Stimulated activated CD4-positive, alpha-beta T cell treated with anti-CD3 and anti-CD28 coated beads, Interleukin-15, amount 100 ng/mL, for 24 hours (primary cell): ENCODE measurements at places on chromosomes 16 and 17.
A peak's percentile ranks its signal among the peaks of the same experiment; 100 is the strongest.

GRCh38 chr16:7482032-7482431, 149.4 kb downstream of the RBFOX1 start:
- no peak for DNase-seq

DNA sequence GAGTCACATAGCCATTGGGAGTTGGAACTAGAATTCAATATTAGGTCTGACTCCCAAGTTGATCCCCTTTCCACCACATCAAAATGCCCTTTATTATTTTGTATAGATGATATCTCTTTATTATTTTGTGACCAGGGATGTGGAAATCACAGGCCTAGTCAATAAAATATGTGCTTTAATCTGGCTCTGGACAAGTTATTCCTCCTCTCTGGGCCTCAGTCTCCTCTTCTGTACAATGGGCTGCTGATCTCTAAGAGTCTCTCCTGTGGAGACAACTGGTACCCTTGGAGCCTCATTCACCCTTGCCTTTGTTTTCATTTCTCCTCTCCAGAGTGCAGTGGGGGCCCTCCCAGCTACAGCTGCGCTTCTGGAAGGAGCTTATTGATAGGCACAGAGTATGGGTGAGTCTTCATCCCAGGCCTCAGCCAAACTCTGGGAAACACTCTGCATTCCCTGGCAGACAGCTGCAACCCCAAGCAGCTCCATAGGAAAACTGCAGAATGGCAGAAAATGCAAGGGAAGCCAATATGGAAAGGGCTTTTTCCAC, 4.3 kb upstream of the ABAT start:
- no peak for DNase-seq

GRCh38 chr16:19084879-19085278, 17.5 kb downstream of the COQ7 start:
- no peak for DNase-seq

DNA sequence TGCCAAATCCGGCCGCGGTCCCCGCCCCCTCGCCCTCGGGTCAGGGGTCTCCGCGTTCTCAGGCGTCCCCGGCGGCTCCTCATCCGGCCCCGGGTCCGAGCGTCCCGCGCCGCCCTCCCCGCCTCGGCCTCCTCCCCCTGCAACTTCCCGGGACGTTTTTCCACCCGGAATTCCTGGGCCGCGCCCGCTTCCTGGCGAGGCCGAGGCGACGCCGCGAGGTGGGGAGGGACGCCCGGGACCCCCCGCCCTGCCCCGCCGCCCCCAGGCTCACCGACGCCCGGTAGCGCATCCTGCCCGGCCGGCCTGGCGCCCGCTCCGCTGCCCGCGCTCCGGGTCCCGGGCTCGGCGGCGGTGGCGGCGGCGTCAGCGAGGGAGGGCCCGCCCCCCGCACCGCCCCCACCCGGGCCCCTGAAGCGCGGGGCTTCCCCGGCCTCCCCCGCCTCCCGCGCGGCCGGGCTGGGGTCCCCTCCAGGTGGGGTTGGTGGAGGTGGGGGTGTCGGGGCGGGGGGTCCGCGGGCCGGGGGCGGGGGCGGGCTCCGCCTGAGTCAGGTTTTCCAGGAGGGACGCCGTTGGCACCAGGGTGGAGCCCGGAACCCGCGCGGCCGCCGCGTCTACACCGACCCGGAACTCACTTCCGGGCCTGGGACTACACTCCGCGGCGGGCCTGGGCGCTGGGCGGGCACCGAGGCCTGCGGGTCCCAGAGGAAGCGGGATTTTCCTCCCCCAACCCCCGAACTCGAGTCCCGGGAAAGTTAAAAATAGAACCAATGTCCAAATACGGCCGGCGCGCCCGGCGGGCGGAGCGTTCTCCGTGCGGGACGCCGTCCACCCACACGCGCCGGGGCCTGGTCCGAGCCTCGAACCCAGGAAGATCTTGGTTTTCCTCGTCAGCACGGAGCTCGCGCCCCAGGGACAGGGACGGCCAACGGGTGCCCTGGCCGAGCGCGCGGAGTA, 6.8 kb downstream of the MYO1C start:
- DNase-seq = peak; percentile 76

GRCh38 chr17:53253956-53254597, 568.6 kb upstream of the KIF2B start:
- DNase-seq = no peak

- no peak for DNase-seq
These were observed 172.0 kb downstream of the CDK5R1 start for GRCh38 chr17:32658470-32659418.

DNA sequence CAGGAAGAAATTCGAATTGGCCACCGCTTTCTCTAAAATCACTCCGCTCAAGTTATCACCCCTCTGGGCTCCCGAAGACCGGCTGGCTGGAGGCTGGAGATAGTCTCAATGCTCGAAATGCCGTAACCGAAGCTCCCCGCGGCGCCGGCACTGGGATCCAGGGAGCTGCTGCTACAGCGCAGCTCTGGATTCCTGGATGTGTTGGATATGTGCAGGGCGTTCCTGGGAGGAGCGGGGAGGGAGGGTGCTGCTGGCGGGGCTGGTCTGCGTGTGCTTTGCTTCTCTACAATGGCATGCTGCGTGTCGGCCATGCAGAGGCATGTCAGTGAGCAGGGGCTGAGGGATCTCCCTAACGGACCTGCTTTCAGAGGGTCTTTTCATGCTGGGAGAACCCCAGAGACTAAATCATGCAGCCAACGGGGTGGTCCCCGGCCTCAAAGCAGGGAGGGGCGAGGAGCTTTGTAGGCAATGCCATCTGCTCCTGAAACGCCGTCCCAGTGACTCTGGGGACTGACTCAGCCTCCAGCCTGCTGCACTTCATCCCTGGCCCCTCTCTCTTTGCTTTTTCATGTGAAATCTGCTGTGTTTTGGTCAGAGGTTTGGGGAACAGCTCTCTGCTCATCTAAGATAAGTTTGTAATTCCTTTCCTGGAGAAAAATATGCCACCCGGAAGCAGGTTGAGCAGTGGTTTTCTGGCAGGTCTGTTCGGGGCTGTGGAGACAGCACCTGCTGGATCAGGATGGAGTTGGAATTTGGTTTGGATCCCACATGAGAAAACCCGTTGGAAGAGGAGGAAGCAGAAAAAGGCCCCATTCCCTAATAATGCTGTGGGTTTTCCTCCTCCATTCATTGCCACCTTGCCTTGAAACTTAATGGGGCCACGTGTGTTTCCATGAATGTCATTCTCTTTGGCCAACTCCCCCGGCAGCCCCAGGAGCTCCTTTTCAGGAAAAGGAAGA, 311.4 kb downstream of the SEC14L1 start:
- peak; percentile 63 for DNase-seq

DNA sequence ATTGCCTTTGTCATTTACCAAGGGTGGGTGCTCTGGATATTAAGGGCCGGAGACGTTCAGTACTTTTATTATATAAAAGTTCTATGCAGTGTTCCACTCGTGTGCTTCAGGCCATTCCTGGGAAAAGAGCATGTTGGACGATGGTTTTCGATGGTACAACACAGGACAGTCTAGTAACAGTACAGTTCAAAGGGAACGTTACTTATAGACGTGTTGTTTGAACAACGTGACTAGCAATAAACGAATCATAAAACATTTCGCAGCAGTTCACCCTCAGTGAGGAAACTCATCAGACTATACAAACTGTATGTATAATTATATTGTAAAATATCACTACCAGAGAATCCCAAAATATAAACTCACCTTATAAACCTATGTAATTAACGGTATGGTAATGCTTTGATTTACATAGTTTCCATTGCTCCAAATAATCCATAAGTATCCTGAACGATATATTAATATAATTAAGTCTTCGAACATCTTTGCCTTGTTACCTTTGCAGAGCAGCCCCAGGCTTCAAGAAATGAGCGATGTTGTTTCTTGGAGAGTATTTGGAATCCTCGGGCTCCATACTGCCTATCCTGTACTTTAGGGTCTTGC, 589 bp downstream of the NMT1 start:
- no peak for DNase-seq

DNA sequence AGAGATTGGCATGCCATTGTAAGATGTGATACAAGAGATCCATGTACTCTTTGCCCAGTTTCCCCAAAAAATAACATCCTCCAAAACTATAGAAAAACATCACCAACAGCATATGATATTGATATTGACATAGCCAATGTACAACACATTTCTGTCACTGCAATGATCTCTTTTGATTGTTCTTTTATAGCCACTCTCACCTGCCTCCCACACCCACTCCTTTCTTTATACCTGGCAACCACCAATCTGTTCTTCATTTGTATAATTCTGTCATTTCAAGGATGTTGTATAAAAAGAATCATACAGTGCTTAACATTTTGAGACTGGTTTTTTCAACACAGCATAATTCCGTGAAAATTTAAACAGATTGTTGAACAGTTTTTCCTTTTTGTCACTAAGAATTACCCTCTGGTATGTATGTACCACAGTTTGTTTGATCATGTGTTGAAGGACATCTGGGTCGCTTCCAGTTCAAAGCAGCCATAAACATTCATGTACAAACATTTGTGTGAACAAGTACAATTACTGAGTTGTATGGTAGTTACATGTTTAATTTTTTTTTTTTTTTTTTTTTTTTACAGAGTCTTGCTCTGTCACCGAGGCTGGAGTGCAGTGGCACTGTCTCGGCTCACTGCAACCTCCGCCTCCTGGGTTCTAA, 9.9 kb downstream of the KRTAP9-1 start:
- no peak for DNase-seq

DNA sequence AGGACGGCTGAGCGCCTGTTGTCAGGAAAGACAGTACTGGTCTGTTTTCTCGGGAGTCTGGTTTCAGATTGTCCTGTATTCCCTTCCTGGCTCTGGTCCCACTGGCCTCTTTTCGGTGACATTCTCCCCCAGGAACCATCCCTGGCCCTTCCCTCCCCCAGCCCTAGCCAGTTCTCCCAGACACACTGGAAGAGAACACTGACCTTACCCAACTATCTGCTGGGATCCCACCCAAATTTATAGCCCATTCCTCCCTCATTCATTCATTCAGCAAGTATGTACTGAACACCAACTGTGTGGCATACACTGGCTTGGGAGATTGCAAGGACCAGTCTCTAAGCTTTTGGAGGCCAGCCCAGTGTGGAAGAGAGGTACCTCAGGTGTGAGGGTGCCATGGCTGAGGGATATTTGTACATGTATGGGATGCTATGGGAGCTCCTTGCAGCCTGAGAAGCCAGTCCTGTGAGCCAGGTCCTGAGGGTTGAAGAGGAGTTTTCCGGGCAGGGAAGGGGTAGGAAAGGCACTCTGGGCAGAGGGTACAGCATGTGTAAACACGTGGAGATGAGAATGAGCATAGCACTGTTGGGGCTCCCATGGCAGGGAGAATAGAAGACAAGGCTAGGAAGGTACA, 5.2 kb downstream of the RND2 start:
- no peak for DNase-seq

DNA sequence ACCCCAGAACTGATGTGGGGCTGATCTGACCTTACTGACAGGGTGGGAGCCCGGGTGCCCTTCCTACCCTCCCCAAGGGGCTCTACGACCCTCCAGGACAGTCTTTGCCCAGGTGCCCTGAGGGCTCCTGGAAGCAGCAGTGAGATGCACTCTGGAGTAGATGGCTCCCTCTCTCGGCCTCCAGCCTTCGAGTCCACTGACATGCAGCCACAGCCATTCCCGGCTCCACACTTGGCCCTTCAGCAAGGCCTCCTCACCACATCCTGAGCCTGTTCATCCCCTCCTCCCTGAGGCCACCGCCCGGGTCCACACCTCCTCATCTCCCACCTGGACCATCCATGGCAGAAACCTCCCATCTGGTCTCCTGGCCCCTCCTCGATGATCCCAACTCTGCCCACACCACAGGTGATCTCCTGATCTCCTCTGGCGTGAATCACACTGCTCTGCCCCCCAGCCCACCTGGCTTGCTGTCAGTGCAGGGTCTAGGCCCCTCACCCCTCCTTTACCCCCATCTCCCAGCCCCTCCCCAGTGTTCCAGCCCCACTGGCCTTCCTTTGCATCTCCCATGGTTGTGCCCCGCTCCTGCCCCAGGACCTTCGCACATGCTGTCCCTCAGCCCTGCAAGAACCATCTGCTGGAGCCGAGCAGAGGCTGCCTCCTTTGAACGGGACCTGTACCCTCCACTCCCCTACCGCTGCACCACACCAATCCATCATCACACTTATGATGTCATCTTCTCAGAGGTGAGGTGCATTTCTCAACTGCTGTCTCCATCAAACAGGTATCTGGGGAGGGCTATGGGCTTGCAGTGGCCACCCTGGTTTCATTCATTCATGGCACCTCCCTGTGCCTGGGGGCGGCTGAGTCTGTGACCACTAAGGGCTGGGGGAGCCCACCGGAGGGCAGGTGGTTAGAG, 44.7 kb downstream of the SOCS1 start:
- no peak for DNase-seq

- no peak for DNase-seq
These were observed 114.5 kb upstream of the METRNL start for GRCh38 chr17:82964851-82965341.

- no peak for DNase-seq
These were observed 33.1 kb downstream of the NLRC5 start for GRCh38 chr16:57022445-57022844.

DNA sequence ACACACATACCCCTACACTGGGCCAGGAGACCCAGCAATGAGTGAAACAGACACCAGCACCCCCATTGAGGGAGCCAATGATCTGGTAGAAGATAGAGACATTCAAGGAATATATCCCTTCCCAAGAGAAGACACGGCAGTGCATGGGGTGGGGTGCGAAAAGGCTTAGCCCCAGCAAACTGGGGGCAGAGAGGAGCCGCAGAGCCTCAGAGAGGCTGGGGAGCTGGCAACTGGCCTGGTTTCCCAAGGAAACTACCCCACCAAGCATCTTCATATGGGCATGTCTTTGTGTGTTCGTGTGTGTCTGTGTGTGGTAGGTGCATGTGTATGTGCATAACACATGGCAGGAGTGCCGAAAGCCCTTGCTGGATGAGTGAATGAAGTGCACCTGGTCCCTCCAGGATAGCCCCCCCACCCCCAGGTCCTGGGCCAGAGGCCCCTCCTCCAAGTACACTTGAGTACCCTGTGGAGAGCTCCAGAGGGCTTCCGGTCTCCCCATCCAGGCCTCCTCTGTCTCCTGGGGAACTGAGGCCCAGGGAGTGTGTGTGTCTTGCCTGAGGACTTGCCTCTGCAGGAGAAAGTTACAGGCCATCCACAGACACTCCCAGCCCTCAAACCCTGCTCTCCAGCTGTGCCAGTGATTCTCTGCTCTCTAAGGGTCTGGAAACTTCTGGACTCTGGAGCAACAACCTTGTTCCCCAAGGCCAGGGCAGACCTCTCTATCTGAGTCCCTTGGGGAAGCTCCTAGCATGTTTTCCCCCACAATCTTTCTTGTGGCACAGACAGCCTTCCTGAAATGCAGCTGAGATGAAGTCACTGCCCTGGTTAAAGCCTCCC, 15.9 kb downstream of the TBX2 start:
- DNase-seq = no peak
